ENCODE measurements at places on chromosomes 6 and 20. TPM values are rescaled to one million over a fixed set of nuclear protein-coding genes. Genes with fewer than 3 reads are reported as not detected.

- DNase-seq: no peak
Measured at GRCh38 chr20:49278818-49279676, 1.2 kb upstream of the ZNFX1 start.

Gene LY6G5B
- 2.9 TPM for total RNA-seq

Gene PLN
- not detected for total RNA-seq

GRCh38 chr20:17560344-17561074 is 9.4 kb upstream of the DSTN start:
- DNase-seq: no peak

DNA sequence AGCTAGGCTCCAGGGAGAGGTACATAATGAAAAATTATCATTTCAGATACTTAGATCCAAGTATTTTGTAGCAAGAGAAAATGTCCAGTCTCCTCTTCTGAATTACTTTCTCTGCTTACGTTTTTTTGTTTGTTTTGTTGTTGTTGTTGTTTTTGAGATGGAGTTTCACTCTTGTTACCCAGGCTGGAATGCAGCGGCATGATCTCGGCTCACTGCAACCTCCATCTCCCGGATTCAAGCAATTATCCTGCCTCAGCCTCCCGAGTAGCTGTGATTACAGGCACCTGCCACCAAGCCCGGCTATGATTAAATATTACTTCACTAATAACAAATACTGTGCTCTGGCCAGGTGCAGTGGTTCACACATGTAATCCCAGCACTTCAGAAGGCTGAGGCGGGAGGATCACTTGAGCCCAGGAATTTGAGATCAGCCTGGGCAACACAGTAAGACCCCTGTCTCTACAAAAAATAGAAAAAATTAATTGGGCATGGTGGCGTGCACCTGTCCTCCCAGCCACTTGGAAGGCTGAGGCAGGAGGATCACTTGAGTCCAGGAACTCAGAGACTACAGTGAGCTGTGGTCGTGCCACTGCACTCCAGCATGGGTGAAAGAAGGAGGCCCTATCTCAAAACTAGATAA is 155.0 kb upstream of the JARID2 start:
- no peak for DNase-seq

Gene DUSP15
- total RNA-seq: 2.5 TPM

- DNase-seq: no peak
Measured at GRCh38 chr6:139439349-139439748, 64.9 kb upstream of the CITED2 start.

DNA sequence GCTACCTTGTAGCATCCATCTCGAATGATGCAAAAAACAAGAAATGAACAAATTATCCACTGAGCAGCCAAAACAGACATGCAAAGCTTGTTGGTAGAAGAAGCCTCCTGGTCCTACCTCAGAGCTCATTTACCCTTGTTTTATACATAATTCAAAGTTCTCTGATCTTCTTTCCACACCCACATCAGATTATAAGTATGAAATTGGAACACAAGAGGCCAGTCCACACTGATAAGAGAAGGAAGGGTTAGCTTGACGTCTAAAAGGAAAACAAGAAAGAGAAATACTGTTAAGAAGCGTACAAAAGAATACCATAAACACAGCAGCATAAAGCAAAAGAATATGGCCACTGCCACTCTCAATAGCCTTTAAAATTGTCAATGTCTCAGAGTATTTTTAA is 49.7 kb downstream of the FAM83B start:
- no peak for DNase-seq

Gene GTF2H4
- total RNA-seq: 30.5 TPM

DNA sequence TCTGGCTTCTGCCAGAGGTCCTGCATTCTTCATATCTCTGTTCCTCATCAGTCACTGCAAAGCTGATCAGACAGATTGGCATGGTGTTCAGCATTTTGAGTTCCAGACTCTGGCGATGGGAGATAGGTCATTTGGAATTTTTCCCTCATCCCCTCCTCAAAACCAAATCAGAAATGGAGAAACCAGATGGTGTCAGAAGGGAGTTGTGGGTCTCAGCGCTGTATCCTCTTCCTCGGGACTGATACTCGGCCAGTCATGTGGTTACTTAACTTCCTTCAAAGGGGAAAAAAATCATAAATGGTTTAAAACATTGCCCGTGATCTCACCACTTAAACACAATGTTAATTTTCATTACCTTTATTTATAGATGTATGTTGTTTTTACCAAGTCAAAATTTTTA is 75.8 kb downstream of the IGF2R start:
- DNase-seq: no peak

Gene SAMD10
- 5.7 TPM for total RNA-seq

DNA sequence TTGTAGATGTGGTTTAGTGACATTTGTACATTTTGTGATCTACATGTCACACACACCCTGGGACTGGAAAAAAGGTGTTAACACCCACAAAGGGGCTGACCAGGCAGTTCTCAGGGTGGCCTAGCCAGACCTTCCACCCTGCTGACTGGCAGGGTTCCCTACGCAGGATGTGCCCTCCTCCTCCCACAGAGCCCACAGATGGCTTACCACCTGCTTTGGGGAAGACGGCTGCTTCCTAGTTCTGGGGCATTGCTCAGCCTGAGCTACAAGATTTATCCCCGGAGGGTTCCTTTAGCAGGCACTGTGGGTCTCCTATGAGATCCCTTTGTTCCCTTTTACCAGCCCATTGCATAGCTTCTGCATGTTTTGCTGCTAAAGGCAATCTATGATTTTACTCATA is 35.1 kb downstream of the SNAP25 start:
- DNase-seq: no peak

GRCh38 chr6:16511723-16512489 is 249.4 kb downstream of the ATXN1 start:
- no peak for DNase-seq

Measured in H7 (cell line).